ENCODE measurements at places on chromosomes 7 and 10.

DNA sequence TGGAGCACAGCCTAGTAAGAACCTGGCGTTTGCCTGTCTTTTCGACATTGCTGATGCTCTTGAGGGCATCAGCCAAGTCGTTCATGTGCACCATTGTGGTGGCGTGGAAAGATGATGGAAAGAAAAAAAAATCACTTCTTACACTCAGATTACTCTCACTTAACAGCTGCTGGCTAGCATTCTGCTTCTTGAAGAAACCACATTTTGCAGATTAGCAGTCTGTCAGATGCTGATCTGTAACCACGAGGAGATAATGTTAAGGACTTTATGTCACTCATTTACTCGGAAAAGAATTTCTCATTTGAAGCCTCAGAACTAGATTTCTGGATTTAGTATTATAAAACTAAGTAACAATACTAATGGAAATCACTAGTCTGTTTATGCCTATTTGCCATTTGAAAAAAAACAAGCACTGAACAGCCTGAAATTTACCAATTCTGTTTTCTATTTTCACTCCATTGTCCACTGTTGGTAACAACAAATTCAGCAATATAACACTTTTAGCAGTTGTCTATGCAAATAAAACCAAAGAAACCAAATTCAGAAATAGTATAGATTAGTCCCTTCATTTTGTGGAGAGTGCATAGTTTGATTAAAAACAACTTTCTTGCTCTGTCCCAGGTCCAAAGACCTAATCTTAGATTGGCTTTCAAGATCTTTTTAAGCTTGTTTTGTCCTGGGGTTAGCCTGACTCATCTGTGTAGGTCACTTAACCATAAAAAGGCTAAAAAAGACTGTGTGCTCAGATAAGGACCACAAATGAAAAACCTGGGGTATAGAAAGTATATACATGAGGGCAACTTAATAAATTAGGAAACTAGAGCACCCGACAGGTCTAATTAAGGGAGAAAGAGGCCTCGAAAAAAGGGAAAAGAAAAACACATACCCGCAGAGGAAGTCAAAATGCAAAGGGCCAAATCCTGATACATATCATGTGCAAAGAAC, 67.5 kb downstream of the NT5C2 start:
- no peak for DNase-seq

DNA sequence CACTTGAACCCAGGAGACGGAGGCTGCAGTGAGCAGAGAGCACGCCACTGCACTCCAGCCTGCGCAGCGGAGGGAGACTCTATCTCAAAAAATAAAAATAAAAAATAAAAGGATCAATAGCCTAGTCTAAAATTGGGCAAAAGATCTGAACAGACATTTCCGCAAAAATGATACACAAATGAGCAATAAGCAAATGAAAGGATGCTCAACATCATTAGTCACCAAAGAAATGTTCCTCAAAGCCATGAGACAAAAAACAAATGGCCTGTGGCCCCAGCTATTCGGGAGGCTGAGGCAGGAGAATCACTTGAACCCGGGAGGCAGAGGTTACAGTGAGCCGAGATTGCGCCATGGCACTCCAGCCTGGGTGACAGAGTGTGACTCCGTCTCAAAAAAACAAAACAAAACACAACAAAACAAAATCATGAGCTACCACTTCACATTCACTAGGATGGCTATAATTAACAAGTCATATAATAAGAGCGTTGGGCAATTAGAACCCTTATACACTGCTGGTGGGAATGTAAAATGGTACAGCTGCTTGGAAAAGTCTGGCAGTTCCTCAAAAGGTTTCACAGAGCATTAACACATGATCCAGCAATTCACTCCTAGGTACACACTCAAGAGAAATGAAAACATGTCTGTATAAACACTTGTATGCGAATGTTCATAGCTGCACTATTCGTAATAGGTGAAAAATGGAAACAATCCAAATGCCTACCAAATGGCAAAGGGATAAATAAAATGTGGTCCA, 3.1 kb downstream of the DAGLB start:
- DNase-seq, result no peak

DNA sequence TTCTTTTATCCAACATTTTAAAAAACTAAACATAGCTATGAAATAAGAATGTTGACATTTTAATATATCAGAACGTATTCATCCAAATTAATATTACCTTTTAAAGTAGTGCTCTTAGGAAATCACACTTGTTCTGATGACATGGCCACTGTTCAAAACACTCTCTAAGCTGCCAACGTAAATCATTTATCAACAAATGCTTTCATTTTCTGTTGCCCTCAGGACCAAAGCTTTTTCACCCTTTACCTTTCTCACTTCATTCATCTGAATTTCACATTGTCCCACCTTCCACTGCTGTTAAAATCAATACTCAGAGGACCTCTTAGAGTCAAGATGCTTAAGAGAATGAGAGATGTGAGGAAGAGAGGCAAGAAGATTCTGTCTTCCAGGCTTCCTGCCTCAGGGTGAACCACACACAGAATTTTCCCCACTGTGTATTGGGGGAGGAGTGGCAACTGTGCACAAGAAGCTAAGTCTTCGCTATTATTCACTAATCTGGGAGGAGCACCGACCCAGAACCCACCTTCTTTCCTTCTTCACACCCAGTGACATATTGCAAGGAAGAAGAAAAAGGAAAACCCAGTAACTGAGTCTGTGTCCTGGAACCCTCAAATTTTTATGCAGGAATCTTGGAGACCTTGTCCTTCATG, 21.0 kb downstream of the HIBADH start:
- DNase-seq, result no peak

GRCh38 chr10:3728563-3728962, 56.4 kb downstream of the KLF6 start:
- DNase-seq, result no peak

DNA sequence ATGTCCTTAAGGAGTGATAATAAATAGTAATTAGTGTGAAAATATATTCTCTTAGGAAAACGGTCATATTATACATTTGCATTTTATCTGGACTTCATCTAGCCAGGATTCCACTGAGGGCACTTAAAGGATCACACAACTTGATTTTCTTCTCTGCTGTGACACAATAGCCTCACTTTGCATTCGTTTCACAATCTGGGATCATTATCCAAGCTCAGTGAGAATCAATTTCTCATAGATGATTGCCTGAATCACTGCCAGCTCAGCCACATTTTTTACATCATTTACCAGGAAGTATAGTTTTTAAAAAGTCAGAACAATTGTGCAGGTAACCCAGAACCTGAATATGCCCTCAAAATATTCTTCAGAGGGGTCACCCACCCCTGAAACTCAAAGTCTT, 68.9 kb downstream of the PTPRZ1 start:
- no peak for DNase-seq

GRCh38 chr7:36712015-36712414, 12.3 kb downstream of the AOAH start:
- no peak for DNase-seq

- no peak for DNase-seq
Observed at GRCh38 chr7:80676404-80676803, 38.0 kb downstream of the CD36 start.

- DNase-seq, result no peak
Observed at GRCh38 chr7:138979226-138979979, 1.8 kb downstream of the KIAA1549 start.

- no peak for DNase-seq
Observed at GRCh38 chr7:112497481-112497880, 16.7 kb downstream of the LSMEM1 start.

- peak; percentile 76 for DNase-seq
Observed at GRCh38 chr7:18829858-18830285, 287.6 kb downstream of the TWIST1 start.

DNA sequence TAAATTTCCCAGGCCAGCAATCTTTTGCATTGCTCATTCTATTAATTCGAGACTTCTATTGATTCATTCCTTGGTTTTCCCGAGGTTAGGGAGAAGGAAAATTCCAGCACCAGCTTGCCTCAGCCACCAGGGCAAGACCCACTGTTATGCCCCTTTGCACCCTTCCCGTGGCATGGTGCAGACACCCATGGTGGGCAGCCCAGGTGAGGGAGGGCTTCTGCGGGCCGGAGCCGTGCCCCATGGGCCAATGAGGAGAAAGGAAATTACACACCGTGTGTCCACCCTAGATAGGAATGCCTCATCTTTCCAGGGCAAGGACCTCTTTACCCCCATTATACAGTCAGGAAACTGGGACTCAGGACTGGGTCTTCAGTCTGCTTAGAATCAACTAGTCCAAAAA, 4.5 kb upstream of the GRID1 start:
- DNase-seq, result no peak

DNA sequence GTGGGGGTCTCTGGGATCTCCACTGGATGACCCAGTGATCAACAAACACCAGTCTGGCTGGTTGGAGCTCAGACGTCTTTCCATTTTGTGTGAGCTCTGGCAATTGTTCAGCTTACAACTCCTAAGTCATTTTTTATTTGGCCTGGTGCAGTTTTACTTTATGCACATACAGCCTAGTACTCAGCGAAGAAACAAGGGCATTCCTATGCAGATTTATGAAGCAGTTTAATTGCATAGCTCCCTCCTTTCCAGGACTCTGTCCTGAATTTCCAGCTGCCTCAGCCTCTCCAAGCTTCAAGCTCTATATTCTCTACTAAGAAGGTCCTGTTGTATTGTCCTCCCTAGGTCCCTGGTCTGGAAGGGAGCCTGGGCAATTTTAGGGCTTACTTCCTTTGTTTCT, 145.6 kb upstream of the GALNT17 start:
- no peak for DNase-seq

- DNase-seq, result peak; percentile 89
Observed at GRCh38 chr7:116547347-116547746, 22.5 kb downstream of the CAV1 start.

- no peak for DNase-seq
Observed at GRCh38 chr10:59623133-59624121, 86.2 kb downstream of the SLC16A9 start.

GRCh38 chr10:114306116-114306973, 67.3 kb downstream of the VWA2 start:
- DNase-seq, result peak; percentile 92

DNA sequence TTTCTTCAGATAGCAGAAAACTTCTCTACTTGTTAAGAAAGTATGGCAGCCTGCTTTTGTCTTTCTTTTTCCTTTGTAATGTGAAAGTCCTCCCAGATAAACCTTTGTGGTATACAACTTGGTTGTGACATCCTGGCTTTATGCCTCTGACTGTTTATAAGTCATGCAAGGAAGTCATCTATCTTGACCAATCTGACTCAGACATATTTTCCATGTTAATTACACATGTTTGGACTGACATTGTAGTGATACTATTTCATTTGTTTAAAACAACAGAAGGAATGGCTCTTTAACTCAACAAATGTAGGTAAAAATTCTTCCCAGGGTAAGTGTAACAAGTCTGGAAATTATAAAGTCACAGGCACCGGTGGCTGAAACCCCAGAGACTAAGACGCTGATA, 341.6 kb upstream of the MEOX2 start:
- peak; percentile 90 for DNase-seq

DNA sequence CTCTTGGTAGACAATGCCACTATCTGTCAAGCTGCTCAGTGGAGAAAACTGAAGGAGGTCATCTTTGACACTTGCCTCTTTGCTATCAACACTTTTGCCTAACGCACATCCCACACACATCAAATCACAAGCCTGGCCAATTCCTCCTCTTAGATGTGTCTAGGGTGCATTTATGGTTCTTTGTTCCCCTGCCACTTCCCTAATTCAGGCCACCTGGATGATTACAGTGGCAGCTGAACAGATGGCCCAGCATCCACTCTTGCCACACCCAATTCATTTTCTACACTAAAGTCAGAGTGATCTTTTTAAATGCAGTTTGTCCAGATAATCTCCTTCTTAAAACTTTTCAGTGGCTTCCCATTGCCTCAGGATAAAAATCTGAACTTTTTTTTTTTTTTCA, 58.6 kb downstream of the LAMB4 start:
- DNase-seq, result no peak

- DNase-seq, result no peak
Observed at GRCh38 chr7:54189330-54189729, 352.8 kb upstream of the VSTM2A start.

GRCh38 chr10:51656503-51656902, 42.9 kb downstream of the CSTF2T start:
- no peak for DNase-seq

GRCh38 chr10:58385784-58386112, 538 bp downstream of the TFAM start:
- peak; percentile 21 for DNase-seq

- DNase-seq, result no peak
Observed at GRCh38 chr7:44823255-44823781, 24.6 kb downstream of the H2AZ2 start.

DNA sequence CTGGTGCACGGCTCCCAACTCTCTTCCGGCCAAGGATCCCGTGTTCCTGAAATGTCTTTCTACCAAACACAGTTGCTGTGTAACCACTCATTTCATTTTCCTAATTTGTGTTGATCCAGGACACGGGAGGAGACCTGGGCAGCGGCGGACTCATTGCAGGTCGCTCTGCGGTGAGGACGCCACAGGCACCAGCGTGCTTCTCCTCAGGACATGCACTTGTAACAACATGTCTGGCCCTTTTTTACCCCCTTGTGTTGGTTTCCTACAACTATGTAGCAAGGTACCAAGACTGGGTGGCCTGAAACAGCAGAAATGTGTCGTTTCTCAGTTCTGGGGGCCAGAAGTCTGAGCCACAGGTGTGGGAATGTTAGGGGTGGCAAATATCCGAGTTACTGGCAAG, 18.2 kb downstream of the CALML5 start:
- no peak for DNase-seq

DNA sequence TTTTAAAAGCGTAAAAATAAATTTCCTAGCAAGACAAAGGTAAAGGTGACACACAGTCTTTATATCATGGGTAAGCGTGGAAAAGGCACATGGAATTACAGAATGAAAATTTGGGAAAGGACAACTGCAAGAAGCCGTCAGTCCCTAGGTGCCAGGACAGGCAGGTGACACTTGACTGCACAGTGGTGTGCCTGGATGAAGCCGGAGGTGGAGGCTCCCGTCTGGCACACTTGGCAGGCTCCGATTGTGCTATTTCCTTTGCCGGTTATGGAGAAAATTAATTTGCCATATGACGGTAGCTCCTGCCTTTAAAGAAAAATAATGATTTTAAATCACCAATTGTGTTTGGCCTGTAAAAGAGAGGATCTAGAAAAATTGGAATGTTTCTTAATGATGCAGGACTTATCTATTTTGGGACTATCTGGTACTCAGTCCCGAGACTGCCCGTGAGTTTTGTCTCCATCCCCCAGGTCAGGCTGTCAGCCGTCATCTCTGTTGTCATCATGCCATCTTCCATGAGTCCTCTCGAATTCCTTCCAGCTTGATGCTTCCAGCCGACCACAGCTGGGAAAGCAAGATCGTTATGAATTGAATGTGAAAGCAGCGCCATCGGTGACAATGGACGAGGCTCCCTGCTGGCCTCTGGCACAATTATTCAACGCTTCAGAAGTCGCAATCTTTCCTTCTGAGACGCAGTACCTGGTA, 56.2 kb upstream of the MGMT start:
- no peak for DNase-seq

GRCh38 chr10:122650331-122650730, 49.3 kb downstream of the C10orf120 start:
- DNase-seq, result no peak

DNA sequence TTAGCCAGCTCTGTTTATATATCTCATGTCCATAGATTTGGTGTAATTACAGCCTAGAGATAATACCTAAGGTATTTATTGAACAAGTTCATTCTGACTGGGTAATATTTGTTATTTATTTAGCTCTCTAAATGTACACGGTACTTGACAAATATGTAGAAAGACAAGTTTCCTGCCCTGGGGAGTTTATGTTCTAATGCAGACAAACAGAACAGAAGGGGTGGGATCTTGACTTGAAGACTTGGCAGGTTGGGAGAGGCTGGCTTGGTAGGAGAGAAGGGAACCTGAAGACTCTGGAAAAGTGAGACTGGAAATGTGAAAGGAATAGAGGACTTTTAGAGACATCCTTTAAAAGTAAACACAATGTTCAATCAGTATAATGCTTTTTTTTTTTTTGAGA, 97.7 kb upstream of the CDK6 start:
- no peak for DNase-seq

All from fibroblast of skin of right quadriceps (primary cell).